NCI-H1694 (cell line): ENCODE measurements at places on chromosomes 2 and 18.

DNA sequence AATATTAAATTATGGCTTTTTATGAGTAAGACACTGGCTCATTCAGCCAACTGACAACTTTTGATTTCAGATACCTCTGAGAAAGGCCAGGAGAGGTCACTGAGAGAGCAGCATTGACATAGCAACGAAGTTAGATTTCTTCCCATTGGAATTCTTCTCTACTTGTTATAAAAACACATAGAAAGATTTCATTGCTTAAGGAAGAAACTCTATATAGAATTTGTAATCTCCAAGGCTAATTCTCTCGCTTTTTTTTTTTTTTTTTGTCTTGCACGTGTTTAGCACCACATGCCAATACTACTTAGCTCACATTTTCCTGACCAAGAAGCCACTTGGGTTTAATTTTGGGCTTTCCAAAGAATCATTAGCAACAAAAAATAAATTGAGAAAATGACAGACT, 233.7 kb downstream of the CALCRL start:
- no peak for DNase-seq

- no peak for DNase-seq
These were observed 63.6 kb upstream of the SH3RF3 start for GRCh38 chr2:109065391-109065734.

DNA sequence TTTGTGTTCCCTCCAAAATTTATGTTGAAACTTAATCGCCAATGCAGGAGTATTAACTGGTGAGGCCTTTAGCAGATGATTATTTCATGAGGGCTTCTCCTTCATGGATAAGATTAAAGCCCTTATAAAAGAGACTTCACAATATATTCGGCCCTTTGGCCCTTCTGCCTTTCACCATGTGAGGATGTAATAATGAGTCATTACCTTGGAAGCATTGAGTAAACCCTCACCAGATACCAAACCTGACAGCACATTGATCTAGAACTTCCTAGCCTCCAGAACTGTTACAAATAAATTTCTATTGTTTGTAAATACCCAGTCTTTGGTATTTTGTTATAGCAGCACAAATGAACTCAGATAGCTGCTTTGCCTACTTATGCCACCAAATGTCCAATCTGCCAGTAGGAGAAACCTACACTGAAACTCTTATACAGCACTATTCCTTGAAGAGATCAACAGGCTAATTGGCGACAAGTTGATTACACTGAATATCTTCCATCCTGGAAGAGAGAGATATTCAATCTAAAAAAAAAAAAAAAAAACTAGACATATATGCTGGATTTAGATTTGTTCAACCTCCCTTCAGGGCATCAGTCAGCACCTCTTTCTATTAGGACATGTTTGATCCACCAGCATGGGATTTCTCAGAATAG, 125.9 kb upstream of the COL5A2 start:
- DNase-seq, result no peak

GRCh38 chr2:46711156-46711555, 204.4 kb downstream of the MCFD2 start:
- no peak for DNase-seq

GRCh38 chr2:191942090-191942738, 95.3 kb upstream of the CAVIN2 start:
- DNase-seq, result peak; percentile 85
